ENCODE measurements at places on chromosomes 1 and 21.

DNA sequence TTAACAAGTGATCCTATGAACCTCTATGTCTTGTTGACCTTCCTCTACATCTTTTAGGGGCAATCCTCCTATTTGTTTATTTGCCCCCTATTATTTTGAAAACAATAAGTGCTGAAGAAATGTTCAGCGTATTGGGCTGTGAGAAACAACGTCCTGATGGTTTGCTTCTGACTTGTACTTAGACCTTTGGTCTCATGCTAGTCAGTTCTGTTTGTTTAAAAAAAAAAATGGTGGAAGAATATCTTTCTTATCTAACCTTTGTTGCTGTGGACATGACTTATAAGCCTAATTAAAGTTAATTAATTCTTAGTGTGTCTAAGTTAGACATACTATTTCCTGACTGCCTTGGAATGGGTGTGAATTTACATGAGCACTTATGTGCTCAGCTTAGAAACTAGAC, 20.7 kb downstream of the ATP1A1 start:
- no peak for DNase-seq

- DNase-seq, result no peak
Measured at GRCh38 chr21:34797921-34798535, 129.2 kb downstream of the CLIC6 start.

- DNase-seq, result no peak
Measured at GRCh38 chr1:221343136-221343535, 398.8 kb downstream of the DUSP10 start.

GRCh38 chr1:153577624-153578051, 12.0 kb upstream of the S100A2 start:
- no peak for DNase-seq

GRCh38 chr1:26994787-26995517, 1.5 kb downstream of the TRNP1 start:
- DNase-seq, result peak; percentile 61

DNA sequence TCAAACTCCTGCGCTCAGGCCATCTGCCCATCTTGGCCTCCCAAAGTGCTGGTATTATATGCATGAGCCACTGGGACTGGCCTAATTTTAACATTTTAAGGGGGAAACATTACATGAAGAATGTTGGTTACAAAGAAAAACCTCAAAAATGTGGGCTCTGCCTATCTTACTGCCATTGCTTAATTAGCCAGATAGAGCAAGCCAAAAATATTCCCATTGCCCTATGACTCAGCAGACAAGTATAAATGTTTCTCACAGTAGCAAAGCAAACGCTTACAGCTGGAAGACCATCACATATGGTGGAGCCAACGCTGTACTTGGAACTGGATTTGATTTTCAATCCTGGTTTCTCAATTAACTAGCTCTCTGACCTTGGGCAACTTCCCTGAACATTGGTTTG, 502.0 kb downstream of the SMYD3 start:
- DNase-seq, result no peak

DNA sequence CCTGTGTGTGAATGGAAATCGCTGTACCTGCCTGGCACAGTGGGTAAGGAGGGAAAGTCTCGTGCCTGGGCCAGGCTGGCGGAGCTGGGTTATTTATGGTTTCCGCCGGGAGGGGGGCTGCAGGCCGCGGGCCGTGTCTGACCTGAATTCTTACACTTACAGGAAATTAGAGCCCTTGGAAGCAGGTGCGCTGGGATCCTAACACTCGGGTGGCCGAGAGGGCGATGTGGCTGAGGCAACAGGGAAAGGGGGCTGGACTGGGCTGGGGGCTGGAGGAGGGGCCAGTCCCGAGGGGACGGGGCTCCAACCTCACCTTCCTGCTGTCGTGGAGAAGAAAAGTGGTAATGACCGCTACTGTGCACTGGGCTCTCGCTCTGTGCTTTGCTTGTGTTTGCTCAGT, 109.4 kb upstream of the WNT4 start:
- no peak for DNase-seq

GRCh38 chr1:171550050-171550449, 64.7 kb downstream of the PRRC2C start:
- DNase-seq, result no peak

DNA sequence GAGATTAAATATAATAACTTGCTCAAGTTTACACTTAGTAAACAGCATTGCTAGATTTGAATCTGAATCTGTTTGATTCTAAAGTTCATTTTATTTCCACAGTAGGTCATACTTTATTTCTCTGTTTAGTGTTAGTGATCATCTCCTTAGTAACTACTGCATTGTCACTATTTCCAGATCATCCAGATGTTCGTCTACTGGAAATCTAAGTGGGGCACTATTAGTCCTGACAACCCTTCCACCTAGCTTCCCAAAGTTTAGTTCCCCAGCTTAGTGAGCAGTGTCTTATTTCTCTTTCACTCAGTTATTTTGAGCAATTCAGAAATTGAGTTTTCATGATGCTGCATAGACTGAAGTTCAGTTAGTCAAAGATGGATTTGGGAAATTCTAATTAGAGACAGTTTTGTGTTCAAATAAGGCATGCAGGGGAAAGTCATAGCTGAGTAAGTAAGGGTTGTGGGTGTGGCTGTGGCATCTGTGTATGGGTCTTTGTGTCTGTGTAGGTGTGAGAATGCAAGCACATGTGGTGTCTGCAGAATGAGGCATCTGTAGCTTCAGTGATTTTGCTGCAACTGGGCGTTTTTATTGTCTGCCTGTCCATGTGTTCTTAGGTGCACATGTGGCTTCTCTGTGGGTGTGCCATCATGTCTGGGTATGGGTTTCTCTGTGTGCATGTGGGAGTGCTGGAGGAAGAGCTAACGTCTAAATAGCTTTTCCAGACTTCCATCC, 107.3 kb downstream of the NTMT2 start:
- no peak for DNase-seq

DNA sequence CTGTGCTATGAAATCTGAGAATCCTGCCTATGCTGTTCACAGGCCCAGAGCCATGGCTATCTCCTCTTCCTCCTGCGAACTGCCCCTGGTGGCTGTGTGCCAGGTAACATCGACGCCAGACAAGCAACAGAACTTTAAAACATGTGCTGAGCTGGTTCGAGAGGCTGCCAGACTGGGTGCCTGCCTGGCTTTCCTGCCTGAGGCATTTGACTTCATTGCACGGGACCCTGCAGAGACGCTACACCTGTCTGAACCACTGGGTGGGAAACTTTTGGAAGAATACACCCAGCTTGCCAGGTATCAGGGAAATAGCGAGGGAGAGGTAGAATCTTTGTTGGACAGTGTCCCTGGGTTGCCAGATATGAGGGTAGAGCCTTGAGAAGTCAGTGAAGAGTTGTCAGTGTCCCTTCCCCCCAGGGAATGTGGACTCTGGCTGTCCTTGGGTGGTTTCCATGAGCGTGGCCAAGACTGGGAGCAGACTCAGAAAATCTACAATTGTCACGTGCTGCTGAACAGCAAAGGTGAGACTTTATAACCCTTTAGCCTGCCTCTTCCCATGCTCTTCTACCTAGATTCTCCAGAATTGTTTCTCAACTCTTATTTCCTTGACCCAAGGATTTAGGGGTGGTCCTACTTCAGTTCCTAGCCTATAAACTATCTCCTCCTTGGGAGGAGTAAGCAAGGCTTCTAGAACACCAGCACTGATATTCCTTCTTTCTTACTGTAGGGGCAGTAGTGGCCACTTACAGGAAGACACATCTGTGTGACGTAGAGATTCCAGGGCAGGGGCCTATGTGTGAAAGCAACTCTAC, 1.4 kb downstream of the NIT1 start:
- no peak for DNase-seq

DNA sequence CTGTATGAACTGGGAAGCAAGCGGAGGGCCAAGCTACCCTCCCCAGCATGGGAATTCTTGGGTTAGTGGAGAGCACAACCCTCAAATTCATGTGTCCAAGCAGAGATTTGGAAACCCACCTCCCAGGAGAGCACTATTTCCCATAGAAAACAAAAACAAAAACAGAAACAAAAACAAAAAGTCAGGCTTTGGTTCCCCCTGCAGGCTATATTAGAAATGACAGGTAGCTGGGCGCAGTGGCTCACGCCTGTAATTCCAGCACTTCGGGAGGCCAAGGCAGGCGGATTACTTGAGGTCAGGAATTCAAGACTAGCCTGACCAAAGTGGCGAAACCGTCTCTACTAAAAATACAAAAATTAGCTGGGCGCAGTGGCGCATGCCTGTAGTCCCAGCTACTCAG, 10.8 kb downstream of the MINDY1 start:
- no peak for DNase-seq

GRCh38 chr1:116365353-116365780, 7.7 kb upstream of the ATP1A1 start:
- no peak for DNase-seq

GRCh38 chr1:184033711-184034167, 3.8 kb downstream of the COLGALT2 start:
- DNase-seq, result no peak

GRCh38 chr1:40844079-40844478, 18.1 kb downstream of the CITED4 start:
- no peak for DNase-seq

GRCh38 chr1:172906778-172907592, 143.8 kb downstream of the TNFSF18 start:
- no peak for DNase-seq

GRCh38 chr1:165851034-165851658, 23.7 kb downstream of the UCK2 start:
- DNase-seq, result no peak

DNA sequence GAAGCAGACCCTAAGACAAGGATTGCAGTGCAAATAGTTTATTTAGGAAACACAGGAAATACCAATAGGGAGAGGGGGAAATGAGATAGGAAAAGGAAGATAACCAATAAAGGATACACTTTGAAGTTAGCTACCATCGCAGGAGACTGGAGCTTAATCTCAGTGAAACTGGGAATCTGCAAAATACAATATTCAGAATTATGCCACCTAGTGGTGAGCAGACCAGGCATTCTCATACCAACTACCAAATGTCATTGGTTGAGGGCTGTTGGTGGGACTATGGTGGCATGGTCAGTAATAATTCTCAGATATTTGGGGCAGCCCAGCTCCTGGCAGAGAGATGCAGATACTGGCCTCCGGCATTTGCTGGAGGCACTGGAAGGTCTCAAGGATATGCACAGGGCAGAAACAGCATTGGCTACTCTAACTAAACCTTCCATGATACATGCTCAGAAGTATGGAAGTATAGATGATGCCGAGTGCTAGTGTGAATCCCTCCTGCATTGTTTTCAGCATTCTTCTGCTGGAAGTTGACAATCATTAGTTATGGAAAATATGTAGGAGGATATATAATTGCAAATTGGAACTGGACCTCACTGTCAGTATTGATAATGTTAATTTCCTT, 11.8 kb upstream of the ZFP69B start:
- DNase-seq, result no peak

GRCh38 chr1:248851390-248851789, 7.5 kb downstream of the ZNF692 start:
- no peak for DNase-seq

DNA sequence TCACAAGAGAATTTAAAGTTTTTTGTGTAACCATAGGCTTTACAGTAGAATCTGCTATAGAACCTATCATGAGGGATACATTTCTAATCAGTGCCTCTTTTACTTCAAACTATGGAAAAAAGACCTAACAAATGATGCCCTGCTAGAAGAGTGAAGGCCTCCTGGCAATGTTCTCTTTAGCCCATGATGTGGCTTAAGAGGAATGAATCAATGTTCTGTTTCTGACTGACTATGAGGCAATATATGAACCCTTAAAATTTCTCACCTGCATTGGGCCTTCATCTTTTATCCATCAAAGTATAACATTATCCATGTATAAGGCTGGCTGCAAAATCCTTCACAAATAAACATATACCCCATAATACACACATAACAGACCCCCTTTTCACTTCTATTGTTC, 65.7 kb upstream of the IL12RB2 start:
- DNase-seq, result no peak

DNA sequence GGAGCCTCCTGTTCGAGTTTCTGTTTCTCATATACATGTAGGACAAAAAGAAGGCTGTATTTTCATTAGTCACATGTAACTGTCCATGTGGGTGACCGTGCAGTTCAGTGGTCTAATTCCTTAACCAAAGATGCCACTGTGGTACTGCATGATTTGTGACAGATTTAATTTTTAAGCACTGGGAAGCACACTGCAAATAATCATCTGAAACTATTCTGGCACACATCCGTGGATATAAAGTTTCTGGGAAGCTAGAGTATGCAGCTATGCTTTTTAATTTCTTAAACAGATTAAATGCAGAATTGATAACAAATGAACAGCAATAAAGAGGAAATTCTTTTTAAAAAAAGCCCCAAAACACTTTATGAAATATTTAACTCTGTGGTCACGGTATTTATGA, 254.8 kb downstream of the LMO4 start:
- no peak for DNase-seq

GRCh38 chr1:23527366-23527765, 3.7 kb downstream of the E2F2 start:
- no peak for DNase-seq

DNA sequence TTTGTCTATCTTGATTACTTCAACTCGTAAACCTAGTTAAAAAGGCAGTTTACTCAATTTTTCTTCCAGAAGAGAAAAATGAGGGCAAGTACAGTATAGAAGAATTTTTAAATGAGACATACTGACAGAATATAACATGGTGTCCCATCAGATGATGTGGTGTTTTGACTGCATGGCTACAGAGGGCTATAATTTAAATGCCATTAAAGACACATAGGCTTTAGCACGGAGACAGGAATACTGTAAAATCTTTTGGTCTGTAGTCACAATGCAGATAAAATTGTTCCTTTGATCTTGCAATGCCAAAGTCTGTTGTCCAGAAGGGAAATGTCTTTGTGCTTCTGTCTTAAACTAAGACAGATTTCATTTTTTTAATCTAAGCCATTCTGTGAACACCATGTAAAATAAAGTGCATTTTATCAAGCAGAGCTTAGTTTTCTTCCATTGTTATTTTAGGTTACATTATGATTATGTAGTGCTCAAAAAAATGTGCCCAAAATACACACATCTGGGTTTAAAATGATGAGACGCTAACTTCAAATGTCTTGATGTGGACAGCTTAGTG, 249.6 kb downstream of the PTPRC start:
- no peak for DNase-seq

GRCh38 chr1:61404597-61405376, 320.2 kb downstream of the TM2D1 start:
- no peak for DNase-seq

DNA sequence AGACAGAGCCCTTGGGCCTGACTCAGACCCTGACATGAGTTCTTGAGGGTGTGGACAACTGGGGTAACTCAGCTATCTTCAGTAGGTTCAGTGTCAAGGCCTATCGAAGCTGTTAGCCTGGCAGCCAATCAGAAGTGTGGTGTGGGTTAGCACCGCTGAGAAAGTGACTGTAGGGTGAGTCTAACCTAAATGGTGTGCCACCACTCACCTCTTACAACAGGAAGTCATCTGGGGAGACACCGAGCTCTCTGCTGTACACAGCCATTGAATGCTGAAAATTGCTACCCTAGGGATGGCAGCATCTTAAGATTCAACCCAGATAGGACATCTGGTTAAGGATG, 44.6 kb downstream of the RASSF5 start:
- DNase-seq, result no peak

DNA sequence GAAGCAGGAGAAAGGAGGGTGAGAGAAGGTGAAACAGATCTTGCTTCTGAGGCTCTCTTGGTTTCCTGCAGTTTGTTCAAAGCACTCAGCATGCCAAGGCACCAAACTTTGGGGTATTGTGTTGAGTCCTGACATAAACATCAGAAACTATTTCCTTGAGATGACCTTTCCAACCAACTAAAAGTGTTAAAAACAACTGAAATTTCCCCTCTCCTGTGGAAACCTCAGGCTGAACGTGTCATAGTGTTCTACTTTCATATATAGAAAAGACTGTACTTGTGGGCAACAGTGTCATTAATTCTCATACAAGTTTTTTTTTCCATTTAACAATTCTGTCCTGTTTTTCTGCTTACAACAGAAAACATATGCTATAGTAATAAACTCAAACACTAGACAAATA, 6.3 kb upstream of the LYST start:
- no peak for DNase-seq

Data from RWPE2 (cell line).